DMS53 (cell line): ENCODE measurements at places on chromosomes 6 and 20.
A peak's percentile ranks its signal among the peaks of the same experiment; 100 is the strongest.

- DNase-seq: peak; percentile 56
These were observed 335.7 kb downstream of the NRN1 start for GRCh38 chr6:5670811-5671561.

DNA sequence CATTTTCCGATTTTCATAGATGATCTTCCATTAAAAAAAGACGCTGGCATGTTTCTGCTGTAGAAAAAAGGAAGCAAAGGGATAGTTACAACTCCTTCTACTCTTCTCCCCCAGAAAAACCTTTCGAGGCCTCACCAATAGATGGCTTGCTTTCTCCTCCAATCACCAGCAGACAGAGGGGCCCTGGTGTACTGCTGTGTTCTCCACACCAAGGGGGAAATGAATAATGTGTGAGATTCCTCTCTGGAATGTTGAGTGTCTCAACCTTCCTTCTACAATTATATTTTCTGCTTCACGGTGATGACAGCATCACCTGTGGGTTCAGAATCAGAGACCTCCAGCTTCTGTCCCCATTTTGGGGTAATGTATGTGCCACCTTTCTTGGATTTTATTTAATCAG, 185.7 kb upstream of the FLRT3 start:
- DNase-seq: no peak

GRCh38 chr20:31835977-31836852, 9.2 kb downstream of the FOXS1 start:
- peak; percentile 95 for DNase-seq

DNA sequence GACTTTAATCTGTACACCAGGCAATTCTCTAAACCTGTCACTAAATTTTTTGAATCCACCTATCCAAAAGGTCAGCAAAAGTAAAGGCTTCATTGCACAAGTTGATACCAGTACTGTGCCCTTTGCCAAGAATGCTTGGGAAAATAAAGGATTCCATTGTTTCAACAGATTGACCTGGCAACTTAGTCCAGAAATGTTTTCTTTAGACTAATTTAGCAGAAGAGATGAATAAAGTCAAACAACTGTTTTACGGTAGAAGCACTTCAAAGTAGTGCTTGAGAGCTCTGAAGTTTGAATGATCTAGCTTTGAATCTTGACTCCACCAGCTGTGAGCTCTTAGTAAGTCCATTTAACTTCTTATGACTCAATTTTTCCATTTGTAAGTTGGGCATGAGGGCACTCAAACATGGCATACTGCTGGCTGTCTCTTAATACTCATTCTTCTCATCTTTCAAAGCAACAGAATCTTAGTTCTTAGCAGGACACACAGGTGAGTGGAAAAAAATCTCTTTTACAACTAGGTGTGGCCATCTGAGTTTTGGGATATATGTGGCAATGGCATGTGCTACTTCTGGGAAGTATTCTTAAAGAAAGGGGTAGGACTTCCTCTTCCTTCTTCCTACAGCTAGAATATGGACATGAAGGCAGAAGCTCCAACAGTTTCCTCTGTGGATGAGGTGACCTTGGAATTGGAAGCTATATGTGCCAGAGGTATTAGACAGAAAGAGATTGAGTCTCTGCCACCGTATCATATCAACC, 55.9 kb upstream of the LOC128125822 start:
- DNase-seq: no peak

DNA sequence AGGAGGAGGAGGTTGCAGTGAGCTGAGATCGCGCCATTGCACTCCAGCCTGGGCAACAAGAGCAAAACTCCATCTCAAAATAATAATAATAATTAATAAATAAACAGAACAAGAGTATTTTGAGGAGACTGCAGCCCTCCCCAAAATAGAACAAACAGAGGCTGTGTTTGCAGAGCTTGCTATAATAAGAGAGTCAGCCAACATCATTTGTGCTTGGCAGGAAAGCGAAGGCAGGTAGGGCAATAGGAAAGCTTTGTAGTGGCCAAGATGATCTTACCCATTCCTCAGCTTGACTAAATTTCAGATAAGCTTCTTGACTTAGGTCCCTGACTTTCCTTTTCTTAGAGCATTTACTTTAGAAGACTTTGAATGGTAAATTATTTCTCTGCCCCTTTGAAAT, 6.7 kb downstream of the C6orf141 start:
- peak; percentile 30 for DNase-seq

- DNase-seq: no peak
These were observed 13.6 kb downstream of the GLYATL3 start for GRCh38 chr6:49513153-49513989.

DNA sequence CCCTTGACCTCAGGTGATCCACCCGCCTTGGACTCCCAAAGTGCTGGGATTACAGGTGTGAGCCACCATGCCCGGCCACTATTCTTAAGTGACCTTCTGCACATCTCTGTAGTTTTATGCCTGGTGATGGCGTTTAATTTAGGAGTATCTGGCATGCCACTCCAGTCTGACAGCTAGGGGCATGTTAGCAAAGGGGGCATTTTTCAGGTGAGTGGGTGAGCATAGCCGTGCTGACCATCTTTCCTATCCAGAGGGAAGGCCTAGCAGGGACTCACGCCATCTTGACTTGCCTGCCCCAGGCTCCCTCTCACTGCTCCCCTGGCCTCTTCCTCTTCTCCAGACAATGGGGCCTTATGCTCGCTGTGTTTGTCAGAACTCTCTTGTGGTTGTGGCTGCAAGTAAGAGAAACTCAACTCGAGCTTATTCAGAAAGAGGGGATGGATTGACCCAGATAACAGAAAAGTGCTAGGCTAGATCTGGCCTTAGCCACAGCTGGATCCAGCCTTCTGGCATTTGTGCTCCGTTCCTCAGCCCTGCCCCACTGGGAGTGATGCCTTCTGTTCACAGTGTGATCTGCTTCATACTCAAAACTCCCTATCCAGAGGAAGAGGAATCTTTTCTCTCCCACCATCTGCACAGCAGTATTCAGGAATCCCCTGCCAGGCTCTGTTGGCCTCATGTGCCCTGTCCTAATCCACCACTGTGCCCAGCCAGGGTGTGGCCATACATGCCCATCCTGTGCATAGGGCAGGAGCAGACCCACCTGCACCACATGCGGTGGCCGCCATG, 174.5 kb upstream of the AKAP12 start:
- no peak for DNase-seq

DNA sequence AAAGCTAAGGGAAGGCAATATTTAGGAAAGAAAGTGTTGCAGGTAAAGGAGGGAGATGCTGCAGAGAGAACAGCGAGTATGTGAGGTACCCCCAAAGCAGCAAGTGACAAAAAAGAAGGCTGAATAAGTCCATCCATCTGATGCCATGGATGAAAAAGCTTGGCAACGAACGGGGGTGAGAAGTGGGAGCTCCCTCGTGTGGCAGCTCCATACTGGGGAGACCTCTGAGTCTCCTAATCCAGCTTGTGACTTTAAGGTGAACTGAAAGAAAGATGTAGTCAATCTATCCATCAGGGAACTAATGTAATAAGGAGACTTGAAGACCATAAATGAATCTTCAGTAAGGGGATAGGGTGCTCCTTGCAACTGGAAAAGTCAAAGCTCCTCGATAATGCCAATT, 156.6 kb downstream of the OTOR start:
- no peak for DNase-seq

DNA sequence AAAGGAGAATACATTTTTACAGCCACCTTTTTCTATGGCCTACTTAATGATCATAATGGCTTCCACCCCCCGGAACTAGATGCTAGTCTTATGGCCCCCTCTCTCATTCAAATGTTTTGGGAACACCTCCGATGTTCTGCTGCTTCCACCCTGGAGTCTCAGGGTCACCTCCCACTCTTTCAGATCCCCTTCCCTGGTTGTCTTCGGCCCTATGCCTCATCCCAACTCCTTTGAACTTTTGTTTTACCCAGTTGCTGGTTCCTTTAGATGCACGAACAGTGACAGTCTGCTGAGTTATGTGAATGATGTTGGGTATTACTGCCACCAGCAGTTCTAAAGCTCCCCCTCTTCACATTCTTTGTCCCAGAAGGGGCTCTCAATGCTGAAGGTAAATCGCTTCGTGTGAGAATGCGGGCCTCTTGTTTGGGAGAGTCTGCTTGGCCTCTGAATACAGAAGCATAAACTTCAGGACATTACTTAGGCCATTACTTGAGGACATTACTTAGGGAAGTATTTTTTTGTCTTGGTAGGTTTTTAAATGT, 309.1 kb downstream of the SOX4 start:
- DNase-seq: peak; percentile 50

DNA sequence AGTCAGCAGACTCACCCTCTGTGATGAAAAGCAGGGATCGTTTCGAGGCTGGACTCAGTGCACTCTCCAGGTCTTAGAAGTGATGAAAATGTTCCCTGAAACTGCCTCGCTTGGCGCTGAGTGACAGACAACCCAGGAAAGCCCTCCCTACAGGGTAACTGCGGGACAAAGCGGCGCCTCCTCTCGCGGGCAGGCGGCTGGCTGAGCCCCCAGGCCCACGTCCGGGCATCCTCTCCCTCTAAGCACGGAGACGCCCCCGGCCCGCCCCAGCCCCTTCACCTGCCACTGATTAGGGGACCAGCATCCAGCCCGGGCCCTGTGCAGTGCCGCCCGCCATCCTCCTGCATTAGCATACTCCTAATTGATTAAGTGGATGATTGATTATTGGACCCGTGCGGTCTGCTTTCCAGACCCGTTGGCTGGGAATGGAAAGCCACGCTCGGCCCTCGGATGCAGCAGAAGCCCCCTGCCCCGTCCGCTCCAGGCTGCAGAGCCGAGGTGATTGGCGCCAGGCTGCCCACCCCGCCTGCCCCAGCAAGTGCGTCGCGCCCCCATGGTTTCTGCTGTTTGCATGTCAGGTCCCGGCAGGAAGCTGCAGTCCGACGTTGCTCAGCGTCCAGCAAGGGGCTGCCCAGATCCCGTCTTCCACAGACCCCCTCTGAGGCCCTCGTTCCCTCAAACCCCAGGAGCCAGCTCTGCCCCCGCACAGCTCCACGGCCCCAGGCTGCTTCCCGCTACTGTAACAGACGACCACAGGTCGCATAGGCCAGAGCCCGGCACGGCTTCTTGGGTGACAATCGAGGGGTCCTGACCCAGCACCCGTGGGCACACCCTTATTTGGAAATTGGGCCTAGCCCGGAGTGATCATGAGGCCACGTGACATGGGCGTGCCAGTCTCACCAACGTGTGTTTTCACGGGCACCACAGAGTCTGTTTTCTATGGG, 131.6 kb downstream of the DLL1 start:
- no peak for DNase-seq

GRCh38 chr6:148954461-148954860, 207.6 kb downstream of the UST start:
- no peak for DNase-seq

DNA sequence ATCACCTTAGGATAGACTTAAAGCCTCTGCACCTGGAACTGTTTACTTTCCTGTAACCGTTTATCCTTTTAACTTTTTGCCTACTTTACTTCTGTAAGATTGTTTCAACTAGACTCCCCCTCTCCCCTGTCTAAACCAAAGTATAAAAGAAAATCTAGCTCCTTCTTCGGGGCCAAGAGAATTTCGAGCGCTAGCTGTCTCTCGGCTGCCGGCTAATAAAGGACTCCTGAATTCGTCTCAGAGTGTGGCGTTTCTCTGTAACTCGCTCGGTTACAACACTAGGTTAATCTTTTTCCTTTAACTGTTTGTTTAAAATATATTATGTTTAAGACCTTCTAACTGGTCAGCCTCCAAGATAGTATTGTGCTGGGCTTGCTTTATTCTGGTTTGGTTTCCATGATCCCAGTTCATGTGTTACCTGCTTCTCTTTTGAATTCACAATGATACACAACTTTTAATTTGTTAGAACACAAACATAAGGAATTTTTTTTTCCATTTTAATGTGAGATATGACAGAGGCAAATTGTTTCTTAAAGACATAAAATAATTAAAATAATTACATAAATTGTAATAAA, 8.7 kb upstream of the NQO2 start:
- DNase-seq: peak; percentile 64

DNA sequence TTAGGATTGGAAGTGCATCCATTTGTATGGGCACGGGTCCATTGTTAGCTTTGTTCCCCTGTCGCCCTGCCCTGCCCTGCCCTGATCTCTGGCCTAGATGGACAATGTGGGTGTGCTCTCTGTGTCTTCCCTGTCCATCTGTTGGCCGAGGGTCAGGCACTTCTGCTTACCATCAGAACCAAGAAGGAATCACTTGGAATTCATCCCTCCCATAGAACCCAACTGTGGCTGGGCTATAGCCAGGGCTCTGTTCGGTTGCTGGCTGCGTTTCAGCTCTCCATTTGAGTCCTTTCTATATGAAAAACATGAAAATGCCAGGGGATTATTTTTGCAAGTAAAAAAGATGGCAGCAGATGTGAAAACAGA, 26.6 kb upstream of the TULP4 start:
- DNase-seq: no peak

DNA sequence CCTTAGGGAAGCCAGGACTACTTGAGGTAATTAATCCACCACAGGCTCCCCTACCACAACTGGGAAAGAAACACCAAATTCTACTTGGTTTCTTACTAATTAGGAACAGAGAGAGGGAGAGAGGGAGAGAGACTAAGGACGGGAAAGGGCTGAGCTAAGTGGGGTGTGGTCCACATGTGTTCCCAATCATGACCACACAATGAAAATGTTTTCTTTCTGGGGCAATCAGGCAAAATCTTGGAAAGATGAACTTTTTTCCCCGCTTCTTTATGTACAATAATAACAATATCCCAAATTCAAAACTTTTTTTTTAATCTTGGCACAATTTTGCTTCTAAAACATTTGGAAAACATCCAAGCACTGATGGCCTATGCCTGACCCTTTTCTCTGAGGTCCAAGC, 734.4 kb downstream of the MAFB start:
- no peak for DNase-seq

DNA sequence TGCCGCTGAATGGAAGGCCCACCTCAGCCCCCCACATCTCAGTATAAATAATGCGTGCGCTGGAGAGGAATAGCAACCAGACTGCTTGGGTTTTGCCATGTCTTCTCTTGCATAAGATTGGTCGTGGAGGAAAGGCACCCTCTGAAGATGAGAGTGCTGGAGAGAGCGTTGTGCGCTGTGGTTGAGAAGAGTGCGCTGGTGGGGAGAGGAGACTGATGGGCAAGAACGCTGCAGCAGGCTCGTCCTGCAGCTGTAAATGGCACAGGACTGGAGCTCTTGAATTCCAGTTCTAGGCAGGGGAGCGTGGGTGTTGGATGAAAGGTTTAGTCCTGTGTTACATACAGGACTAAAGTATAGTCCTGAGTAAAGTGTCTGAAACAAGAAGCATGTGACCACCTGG, 51.5 kb downstream of the RPRD1B start:
- no peak for DNase-seq

GRCh38 chr6:71072508-71072907, 115.6 kb upstream of the B3GAT2 start:
- no peak for DNase-seq

GRCh38 chr20:48051794-48052474, 266.7 kb upstream of the SULF2 start:
- no peak for DNase-seq

- peak; percentile 52 for DNase-seq
These were observed 2.8 kb upstream of the LBP start for GRCh38 chr20:38343311-38344106.

GRCh38 chr6:12075067-12075563, 63.0 kb downstream of the HIVEP1 start:
- DNase-seq: peak; percentile 16

DNA sequence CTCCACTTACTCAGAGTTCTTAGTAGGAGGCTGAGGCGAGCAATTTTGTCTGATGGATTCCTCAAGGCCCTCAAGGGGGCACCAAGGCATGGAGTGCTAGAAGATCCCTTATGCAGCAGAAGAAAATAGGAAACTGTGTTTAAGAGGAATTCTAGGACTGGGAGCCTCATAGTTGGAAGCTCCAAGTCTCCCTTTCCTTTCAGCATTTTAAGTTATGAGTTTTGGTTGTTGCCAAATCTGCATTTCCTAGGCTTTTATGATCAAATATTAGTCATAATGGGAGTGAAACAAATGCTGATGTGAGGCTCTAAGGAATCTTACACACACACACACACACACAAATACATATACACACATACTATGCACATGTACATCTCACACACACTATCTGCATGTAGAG, 714.0 kb downstream of the UTRN start:
- no peak for DNase-seq
